Activated CD4-positive, alpha-beta T cell treated with anti-CD3 and anti-CD28 coated beads, Interleukin-2, amount 10 ng/mL, durations not matched to agents 7 days and 5 days (primary cell): ENCODE measurements at places on chromosomes 3 and 15. TPM values are rescaled to one million over a fixed set of nuclear protein-coding genes. Genes with fewer than 3 reads are reported as not detected.

- H3K27me3 ChIP-seq = no peaks in the 10 kb centered on the region
- H3K4me1 ChIP-seq = no peaks in the 10 kb centered on the region
- DNase-seq = no peak
- H3K27ac ChIP-seq = no peak overlapping the region
These were observed 77.2 kb upstream of the RNU6-1 start for GRCh38 chr15:67917037-67917436.

GRCh38 chr15:67165254-67166253 is 88.9 kb downstream of the AAGAB start:
- no peak for DNase-seq
- H3K27me3 ChIP-seq = no peaks in the 10 kb centered on the region
- H3K36me3 ChIP-seq = peaks cover 57% of the 10 kb centered on the region
- no peak overlapping the region for H3K27ac ChIP-seq
- peaks cover 28% of the 10 kb centered on the region for H3K4me1 ChIP-seq

DNA sequence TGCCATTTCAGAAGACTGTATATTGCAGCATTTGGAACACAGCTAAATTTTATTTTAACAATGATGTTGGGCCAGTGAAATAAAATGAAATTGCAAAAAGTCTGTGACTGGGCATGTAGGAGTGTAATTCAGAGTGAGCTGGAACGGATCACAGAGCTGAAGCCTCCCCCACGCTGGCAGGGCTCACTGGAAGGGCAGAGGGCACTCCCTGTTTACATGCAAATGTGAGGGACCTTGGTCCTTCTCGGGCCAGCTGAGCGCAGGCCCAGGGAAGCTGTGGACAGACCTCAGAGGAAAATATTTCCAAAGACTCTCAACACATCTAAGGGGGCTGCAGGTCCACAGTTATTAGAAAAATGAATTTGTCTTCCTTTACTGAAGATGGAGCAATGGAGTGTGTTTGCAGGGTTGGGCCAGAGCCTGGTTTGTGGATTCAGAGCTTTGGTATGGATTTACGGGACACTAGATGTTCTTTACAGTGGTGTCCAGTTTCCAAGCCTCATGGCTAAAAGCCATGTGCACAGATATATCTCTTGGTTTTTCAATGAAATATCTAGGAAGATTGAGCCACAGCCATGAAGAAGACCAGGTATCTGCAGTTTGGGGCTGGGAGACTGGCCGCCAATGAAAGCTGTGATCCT is 32.0 kb downstream of the TRPM1 start:
- peaks cover 12% of the 10 kb centered on the region for H3K27me3 ChIP-seq
- no peak for DNase-seq
- no peak overlapping the region for H3K27ac ChIP-seq
- H3K4me3 ChIP-seq = no peak overlapping the region
- H3K36me3 ChIP-seq = no peaks in the 10 kb centered on the region

IL17RE gene
- total RNA-seq = 1.5 TPM

RARB gene
- not detected for total RNA-seq

ZDHHC23 gene
- total RNA-seq = 3.3 TPM

GRCh38 chr15:96960711-96961480 is 630.4 kb downstream of the NR2F2 start:
- H3K27ac ChIP-seq = no peak overlapping the region
- H3K4me1 ChIP-seq = no peaks in the 10 kb centered on the region
- no peaks in the 10 kb centered on the region for H3K36me3 ChIP-seq
- H3K4me3 ChIP-seq = no peak overlapping the region

DNA sequence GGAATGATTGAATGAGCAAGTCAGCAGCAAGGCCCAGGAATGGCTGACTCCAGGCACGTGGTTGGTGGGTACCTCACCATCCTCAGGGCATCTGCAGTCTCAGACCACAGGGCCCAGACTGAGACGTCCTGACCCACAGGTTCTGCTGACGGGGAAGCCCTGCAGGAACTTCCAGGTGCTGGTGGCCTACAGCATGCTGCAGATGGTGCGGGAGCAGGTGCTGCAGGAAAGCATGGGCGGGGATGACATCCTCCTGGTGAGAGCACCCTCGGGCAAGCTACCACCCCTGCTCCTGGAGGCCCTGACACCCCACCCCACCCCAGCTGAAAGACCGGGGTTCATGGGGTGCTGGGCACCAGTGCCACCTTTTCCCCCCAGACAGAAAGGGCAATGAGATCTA is 14.1 kb downstream of the TBC1D21 start:
- H3K4me3 ChIP-seq = no peak overlapping the region
- DNase-seq = no peak
- no peak overlapping the region for H3K27ac ChIP-seq
- no peaks in the 10 kb centered on the region for H3K36me3 ChIP-seq

DNA sequence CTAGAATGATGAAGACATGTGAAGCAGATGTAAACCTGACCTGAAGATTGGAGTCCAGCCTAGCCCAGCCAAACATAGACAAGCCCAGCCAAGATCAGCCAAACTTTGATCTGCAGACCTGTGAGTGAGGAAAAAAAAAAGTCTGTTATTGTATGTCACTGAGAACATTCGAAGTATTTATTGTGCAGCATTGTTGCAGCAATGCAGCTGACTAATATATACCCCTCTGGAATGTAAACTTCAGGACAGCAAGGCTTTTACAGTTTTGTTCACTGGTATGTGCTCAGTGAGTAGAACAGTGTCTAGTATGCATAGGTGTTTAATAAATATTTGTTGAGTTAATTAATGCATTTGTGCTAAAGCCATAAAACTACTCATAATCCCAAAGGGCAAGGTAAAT is 23.4 kb downstream of the TMEM202 start:
- no peak overlapping the region for H3K27ac ChIP-seq
- peaks cover 4% of the 10 kb centered on the region for H3K4me1 ChIP-seq
- H3K27me3 ChIP-seq = peaks cover 10% of the 10 kb centered on the region
- DNase-seq = no peak
- no peaks in the 10 kb centered on the region for H3K36me3 ChIP-seq

- no peak overlapping the region for H3K27ac ChIP-seq
- no peak overlapping the region for H3K4me3 ChIP-seq
- H3K4me1 ChIP-seq = no peaks in the 10 kb centered on the region
- DNase-seq = no peak
These were observed 157.2 kb downstream of the XXYLT1 start for GRCh38 chr3:195113536-195114425.

- H3K4me1 ChIP-seq = no peaks in the 10 kb centered on the region
- H3K27me3 ChIP-seq = no peaks in the 10 kb centered on the region
- no peak overlapping the region for H3K27ac ChIP-seq
- H3K36me3 ChIP-seq = peaks cover 5% of the 10 kb centered on the region
These were observed 251.3 kb downstream of the CTNNB1 start for GRCh38 chr3:41450416-41451231.

DNA sequence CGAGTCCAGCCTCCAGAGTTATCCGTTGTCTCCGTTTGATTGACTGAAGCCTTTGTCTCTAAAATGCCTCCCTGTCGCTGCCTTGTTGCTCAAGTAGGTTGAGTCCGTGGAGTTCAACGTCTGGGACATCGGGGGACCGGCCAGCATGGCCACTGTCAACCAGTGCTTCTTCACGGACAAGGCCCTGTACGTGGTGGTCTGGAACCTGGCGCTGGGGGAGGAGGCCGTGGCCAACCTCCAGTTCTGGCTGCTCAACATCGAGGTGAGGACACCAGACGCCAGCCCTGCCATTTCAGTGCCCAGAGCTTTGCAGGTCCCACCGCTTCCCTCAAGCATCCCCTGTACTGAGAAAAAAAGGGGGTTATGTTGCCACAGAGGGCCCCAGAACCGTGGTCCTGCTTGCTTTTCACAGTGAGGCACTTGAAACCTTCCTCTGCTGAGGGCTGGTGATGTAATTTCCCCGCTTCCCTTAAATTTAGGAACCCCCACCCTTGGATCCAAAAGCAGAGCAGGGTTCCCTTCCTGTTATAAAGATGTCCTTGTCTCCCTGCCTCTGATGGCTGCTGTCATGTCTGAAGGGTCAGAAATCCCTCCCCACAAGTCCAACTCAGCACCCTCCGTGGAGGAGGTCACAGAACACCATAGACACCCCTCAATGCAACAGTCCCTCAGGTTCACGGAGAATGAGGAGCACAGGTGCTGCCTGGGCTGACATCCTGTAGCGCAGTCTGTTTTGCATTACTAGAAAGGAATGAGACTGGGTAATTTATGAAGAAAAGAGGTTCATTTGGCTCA is 105.7 kb downstream of the LRRK1 start:
- H3K4me1 ChIP-seq = no peaks in the 10 kb centered on the region
- no peak overlapping the region for H3K4me3 ChIP-seq
- H3K27ac ChIP-seq = peak overlapping the region; percentile 25
- H3K36me3 ChIP-seq = no peaks in the 10 kb centered on the region
- peaks cover under 1% of the 10 kb centered on the region for H3K27me3 ChIP-seq
- DNase-seq = no peak

GRCh38 chr3:54520060-54520459 is 397.7 kb downstream of the CACNA2D3 start:
- no peak overlapping the region for H3K4me3 ChIP-seq
- H3K36me3 ChIP-seq = no peaks in the 10 kb centered on the region
- no peak for DNase-seq

DNA sequence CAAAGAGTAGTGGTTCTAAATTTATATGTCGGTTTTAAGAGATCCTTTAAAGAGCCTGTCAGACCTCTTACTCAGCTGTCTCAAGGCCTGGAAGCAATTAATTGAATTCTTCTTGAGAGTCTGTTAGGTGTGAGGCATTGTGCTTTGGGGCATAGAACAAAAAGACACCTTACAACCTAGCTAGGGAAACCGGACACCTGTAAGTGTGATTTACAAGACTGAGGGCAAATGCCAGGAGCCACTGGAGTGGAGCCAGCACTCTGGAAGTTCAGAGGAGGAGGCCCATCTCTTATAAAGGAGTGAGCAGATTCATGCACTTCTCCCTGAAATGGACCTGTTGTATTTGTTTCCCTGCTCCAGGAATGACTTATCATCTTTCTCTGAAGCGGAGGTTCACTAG is 97.7 kb upstream of the NUDT16 start:
- H3K36me3 ChIP-seq = no peaks in the 10 kb centered on the region
- no peaks in the 10 kb centered on the region for H3K4me1 ChIP-seq
- no peak overlapping the region for H3K27ac ChIP-seq
- H3K4me3 ChIP-seq = no peak overlapping the region
- no peak for DNase-seq

XIRP1 gene
- not detected for total RNA-seq

DNA sequence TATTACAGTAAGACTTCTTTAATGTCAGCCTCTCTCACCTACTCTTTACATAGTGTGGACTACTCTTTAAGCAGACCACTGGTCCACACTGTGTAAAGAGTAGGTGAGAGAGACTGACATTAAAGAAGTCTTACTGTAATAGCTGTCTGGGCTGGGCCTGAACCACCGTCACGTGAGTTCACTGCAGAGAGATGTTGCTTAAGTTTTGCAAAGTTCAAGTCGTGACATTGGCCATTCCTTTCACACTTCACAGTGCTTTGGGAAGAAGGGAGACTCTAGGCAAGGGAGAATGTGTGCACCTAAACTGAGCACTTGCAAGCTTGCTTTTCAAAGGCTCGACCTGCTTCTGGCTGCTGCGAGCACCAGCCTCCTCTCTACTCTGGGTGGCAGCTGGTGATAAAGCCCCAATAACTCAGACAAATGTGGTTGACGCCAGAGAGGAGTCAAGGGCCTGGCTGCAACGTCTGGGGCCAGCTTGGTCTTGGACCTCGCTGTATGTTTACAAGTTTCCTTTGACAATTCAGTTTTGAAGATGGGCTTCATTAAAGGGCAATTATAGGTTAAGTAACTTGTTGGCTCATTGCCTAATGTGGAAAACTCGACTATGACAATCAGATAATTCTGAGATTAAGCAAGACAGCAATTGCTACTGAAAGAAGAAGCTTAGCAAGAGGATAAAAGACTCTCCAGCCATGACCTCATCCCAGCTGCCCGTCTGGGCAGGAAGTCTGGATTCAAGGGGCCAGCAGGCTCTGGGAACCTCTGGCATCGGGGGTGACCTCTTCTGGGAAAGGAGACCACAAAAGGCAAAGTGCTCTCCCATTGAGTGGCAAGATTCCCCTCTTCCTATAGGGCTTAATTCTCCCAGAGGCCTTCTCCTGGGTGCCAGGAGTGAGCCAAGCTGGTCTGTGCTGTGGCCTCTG is 242.1 kb upstream of the TLE3 start:
- no peak overlapping the region for H3K27ac ChIP-seq
- peaks cover 3% of the 10 kb centered on the region for H3K36me3 ChIP-seq

- H3K36me3 ChIP-seq = peaks cover 9% of the 10 kb centered on the region
- DNase-seq = no peak
- H3K4me3 ChIP-seq = no peak overlapping the region
- H3K27me3 ChIP-seq = peaks cover 67% of the 10 kb centered on the region
These were observed 4.9 kb upstream of the TJP1 start for GRCh38 chr15:29826908-29827820.

DNA sequence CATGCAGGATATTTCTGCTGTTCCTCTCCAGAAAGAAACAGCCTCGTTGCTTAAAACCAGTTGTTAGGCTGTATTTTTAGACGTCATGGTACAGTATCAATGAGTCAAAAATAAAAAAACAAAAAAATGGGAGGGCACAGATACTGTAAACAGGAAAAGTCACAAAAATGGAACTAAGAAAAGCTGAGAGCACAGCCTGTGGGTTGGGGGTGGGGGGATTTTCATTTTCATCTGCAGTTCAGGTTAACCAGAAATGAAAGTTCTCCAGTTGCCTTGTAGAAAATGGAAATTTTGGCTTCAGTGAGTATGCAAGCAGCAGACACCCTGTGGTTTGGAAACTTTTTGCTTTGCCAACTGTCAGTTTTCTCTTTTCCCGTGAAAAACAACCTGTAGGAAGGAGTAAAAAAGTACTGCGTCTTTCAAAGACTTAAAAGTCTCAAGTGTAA is 59.0 kb downstream of the FRMD4B start:
- peak overlapping the region; percentile 45 for H3K4me3 ChIP-seq
- peak; percentile 62 for DNase-seq
- peaks cover 39% of the 10 kb centered on the region for H3K4me1 ChIP-seq
- H3K36me3 ChIP-seq = no peaks in the 10 kb centered on the region
- peak overlapping the region; percentile 79 for H3K27ac ChIP-seq

DNA sequence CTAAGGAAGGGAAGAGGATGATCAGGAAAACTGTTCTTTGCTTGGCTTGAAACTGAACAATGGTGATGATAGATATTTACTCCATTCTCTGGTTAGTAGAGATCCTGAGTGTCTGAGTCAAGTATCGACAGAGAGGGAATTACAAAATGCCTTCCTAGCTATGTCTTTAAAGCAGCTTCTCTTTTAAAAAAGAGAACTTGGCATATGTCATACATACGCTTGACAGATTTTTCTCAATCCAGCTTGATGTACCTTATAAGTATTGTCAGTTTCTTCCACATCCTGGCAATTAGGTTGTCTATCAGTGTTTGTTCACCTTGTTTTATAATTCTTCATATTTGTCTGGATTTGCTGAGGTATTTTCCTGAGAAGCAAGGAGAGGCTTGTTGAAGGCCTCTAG is 5.0 kb upstream of the EPHB1 start:
- peaks cover 2% of the 10 kb centered on the region for H3K4me1 ChIP-seq
- no peak overlapping the region for H3K4me3 ChIP-seq
- no peak for DNase-seq
- H3K27me3 ChIP-seq = peaks cover 54% of the 10 kb centered on the region
- H3K36me3 ChIP-seq = no peaks in the 10 kb centered on the region
- H3K27ac ChIP-seq = no peak overlapping the region

DNA sequence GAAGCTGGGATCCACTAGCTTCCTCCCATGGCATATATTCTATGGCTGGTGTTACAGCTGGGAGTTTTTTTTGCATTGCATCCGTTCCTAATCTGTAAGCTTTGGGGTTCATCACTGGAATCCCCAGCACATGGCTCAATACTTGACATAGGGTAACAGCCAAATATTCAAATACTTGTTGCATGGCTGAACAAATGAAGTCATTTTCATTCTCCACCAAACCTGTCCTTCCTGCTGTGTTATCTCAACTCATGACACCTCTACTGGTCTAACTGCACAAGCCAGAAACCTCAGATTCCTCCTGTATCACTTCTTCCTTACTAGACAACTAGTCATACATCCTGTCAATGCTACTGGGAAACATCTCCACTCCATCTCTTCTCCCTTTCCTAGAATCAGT is 43.4 kb downstream of the ST3GAL6 start:
- H3K27ac ChIP-seq = no peak overlapping the region
- H3K36me3 ChIP-seq = no peaks in the 10 kb centered on the region
- DNase-seq = no peak
- no peaks in the 10 kb centered on the region for H3K4me1 ChIP-seq
